Stimulated activated CD4-positive, alpha-beta T cell treated with anti-CD3 and anti-CD28 coated beads, Interleukin-4, amount 100 ng/mL, for 4 hours (primary cell): ENCODE measurements at places on chromosomes 12 and 14.

- no peak for DNase-seq
These were observed 15.3 kb downstream of the KRT76 start for GRCh38 chr12:52761802-52762201.

DNA sequence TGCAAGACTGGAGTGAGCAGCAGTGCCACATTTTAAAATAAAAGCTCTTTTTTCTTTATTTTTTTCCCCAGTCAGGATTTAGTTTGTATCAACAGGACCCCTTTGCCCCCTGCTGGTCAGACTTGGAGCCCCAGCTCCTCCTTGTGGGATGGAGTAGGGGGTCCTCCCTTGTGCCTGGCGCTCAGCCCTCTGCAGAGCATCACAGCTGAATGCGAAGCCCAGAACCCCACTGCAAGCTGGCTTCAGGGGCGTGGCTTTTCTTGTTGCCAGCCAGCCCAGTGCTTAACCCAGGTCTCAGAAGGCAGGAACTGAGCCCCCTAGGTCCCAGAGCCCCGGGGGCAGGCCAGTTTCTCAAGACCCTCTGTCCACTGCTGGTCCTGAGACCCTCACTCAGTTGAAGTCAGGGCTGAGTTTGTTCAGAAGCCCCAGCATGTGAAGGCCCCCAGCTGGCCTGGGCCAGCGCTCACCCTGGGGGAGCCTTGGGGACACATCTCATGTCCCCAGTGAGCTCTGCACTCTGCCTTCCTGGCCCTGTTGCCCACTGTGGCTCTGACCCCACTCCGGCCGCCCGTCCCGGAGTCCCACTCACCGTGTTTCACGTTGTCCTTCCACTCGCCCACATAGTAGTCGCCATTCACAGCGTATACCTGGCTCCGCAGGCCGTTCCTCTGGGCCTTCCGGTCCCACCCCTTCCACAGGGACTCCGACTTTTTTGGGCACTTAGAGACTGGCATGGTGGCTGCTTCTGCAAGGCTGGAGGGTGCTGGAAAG lies 519 bp downstream of the MORN3 start:
- DNase-seq, result peak; percentile 52

- no peak for DNase-seq
These were observed 9.4 kb downstream of the COX16 start for GRCh38 chr14:70350078-70350477.

DNA sequence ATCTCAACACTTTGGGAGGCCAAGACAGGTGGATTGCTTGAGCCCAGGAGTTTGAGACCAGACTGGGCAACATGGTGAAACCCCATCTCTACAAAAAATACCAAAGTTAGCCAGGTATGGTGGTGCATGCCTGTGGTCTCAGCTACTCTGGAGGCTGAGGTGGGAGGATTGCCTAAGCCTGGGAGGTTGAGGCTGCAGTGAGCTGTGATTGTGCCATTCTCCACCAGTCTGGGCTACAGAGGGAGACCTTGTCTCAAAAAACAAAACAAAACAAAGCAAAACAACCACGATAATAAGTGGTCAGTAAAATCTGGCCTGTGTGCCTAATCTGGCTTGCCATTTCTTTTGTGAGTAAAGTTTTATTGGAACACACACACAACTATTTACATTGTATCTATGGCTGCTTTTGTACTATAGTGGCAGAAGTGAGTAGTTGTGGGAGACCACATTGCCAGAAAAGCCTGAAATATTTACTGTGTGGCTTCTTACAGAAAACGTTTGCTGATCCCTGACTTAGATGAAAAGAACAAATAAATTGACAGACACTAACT lies 19.4 kb upstream of the KLRG1 start:
- DNase-seq, result no peak

DNA sequence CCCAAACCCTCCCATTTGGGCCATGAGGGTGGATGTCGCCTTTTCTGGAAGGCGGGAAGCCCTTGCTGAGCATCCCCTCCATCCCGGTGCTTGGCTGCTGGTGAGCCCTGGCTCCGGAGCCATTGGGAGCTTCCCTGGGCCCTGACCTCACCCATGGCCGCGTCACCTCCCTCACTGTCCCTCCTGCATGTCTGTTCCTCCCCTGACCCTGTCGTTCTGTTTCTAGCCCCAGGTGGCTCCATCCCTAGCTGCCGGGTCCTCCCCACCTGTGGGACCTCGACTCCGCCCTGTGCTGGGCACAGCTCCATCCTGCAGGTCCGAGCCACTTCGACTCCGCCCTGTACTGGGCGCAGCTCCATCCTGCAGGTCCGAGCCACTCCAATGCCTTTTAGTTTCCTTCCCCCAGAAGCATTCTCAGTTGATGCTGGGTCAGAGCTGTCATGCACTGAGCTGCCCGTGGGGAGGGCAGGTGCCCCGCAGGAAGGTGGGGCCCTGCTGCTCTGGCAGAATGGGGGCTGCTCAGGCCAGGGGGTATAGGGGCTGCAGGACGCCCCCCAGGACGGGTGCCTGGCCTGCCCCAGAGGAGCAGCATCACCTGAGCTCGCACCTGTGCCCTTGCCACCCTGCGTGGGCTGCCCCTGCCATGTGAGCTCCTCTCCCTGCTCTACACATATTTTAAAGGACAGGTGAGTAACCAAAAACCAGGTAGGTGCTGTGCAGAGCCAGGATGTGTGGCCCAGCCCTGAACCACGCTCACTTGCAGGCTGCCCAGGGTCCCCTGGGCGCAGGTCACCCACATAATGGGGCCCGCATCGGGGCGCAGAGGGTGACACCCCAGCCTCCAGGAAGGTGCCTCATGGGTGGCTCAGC lies 19.0 kb downstream of the NOC4L start:
- DNase-seq, result no peak

DNA sequence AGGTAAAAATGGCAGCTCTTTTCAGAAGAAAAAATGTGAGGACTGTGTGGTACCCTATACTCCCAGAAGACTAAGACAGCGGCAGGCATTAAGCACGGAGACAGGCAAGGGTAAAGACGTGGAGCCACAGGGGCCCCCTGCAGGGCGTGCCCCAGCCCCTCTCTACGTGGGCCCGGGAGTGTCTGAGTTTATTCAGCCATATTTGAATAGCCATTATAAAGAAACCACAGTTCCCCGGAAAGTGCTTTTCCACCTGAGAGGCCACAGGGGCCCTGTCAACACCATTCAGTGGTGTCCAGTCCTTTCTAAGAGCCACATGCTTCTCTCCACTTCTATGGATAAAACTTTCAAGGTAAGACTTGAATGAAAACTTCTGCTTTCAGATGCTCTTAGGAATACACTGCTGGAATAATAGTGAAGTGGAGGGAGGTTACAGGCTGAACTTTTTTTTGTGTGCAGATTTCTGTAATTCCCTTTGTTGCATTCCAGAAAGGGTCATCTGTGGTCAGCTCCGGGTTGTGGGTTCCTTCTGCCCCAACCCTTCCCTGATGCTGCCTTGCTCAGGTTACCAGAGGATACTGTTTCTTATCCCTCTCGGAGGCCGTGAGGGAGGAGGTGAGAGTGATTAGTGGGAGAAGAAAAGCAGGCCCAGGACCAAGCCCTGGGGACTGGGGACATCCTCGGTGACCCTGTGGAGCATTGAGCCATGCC lies 58.4 kb downstream of the SLC25A47 start:
- DNase-seq, result no peak

GRCh38 chr12:5571115-5571514 lies 139.2 kb downstream of the NTF3 start:
- no peak for DNase-seq

GRCh38 chr14:53360829-53361228 lies 207.7 kb upstream of the DDHD1 start:
- no peak for DNase-seq

GRCh38 chr12:79402606-79403005 lies 288.2 kb downstream of the PAWR start:
- no peak for DNase-seq

- DNase-seq, result no peak
These were observed at the start of gene IGF1 for GRCh38 chr12:102480406-102480805. IGF1 (minus strand) TSS chr12:102480563; CDS start chr12:102480381, 182 bp downstream.

DNA sequence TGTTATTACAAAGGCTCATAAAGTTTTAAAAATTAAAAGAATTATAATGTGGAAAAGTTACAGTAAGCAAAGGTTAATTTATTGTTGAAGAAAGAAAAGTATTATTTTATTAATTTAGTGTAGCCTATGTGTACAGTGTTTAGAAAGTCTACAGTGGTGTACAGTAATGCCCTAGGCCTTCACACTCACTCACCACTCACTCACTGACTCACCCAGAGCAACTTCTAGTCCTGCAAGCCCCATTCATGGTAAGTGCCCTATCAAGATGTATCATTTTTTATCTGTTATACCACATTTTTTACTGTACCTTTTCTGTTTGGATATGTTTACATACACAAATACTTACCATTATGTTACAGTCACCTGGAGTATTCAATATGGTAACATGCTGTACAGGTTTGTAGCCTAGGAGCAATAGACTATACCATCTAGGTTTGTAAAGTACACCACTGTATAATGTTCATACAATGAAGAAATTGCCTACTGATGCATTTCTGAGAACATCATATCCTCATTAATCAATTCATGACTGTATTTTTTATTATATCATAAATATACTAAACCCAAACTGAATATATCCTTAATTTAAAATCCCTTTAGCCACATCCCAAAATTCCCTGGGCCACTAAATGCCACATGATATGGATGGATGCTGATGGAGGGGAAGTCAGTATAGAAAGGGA lies 43.6 kb upstream of the NID2 start:
- no peak for DNase-seq

DNA sequence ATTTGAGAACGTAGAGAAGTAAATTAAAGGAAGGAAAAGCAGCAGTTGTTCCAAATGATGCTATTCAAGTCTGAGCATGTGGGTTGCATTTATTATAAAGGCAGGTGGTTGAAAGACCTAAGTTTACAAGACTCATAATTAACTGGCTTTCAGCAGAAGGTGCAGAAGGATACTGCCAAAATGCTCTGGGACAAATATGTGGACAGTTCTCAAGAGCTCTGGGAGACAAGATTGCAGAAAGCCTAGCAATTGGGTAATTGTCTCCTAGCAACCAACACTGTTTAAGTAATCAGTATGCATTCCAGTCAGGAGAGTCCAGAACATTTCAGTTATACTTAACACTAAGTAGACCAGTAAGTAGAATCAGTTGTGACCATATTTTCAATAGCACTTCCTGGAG lies 131.5 kb downstream of the GPR135 start:
- no peak for DNase-seq

DNA sequence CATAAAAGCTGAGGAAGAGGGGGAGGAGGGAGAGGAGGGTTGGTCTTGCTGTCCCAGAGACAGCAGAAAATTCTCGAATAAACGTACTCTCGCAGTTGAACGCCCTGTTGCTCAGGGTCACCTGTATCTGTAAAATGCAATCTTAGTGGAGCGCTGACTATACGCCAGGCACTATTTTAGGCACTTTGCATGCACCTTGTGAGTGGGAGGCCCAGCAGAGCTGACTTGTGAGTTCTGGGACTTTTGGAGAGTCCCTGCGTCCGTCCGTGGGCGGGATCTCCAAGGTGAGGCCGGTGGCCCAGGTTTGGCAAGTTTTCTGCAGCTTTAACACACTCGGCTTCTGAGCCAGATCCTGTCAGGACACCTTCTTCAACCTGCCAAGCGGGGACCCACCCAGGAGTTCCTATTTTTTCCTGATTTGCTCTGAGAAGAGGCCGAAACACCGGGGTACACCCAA lies 32.5 kb upstream of the PLEKHG6 start:
- DNase-seq, result peak; percentile 45

GRCh38 chr12:62190689-62191490 lies 69.3 kb upstream of the USP15 start:
- DNase-seq, result no peak

- no peak for DNase-seq
These were observed 42.1 kb downstream of the SERPINA3 start for GRCh38 chr14:94654071-94654861.

- DNase-seq, result no peak
These were observed 27.3 kb downstream of the LLPH start for GRCh38 chr12:66103016-66103913.

GRCh38 chr12:78305808-78306207 lies 475.1 kb downstream of the NAV3 start:
- DNase-seq, result no peak

DNA sequence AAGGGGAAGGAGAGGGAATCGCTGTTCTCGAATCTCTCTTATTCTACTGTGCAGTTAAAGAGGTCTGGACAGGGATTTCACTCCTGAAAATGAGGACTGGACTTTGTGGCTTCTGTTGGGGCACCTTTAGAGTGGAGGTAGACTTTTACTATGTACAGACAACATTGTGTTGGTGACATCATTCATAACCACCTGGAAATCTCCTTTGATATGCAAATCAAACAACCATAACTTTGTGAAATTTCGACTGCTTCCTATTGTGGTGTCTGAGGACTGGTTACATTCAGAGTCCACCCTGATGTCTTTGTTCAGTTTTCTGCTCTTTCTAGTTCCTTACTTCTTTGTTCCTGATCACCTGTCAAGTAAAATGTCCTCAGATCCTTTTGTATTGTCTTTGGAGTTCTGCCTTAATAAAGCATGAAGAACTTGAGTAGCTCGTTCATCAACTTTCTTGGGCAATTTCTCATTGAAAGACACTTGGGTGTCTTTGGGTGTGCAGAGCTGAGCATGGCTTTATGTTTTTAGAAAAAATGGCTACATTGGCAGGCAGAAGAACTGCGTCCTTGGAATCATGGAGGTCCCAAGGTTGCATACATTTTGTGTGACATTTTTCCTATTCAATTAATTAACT lies 29.8 kb downstream of the LRRK2 start:
- no peak for DNase-seq

- no peak for DNase-seq
These were observed 390.3 kb downstream of the ZFP36L1 start for GRCh38 chr14:68402525-68403101.

DNA sequence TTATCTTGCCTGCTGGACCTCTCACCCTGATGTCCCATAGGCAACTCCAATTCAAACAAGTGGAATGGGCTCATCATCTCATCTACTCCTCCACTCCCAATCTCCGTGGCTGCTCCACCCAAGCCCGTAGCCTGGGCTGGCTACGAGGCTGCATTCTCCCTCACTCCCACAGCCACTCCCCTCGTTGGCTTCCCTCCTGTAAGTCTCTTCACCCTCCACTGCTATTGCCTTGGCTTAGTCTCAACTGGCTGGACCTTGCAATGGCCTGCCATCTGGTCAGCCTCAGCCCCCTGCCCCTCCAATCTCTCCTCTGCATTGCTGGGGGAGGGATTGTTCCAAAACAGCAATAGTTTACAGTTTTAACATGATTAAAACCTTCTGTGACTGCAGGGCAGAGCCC lies 44.4 kb upstream of the PELI2 start:
- no peak for DNase-seq

- DNase-seq, result no peak
These were observed 35.2 kb downstream of the TDG start for GRCh38 chr12:104000807-104001434.

- no peak for DNase-seq
These were observed 57.8 kb downstream of the TMEM117 start for GRCh38 chr12:43893670-43894069.

- no peak for DNase-seq
These were observed 1224.9 kb upstream of the TMEM132C start for GRCh38 chr12:127041985-127042625.

GRCh38 chr14:55128386-55129085 lies 516 bp upstream of the LGALS3 start:
- no peak for DNase-seq
